ENCODE measurements at places on chromosomes 2 and 18.

- DNase-seq, result no peak
Observed at GRCh38 chr2:55590810-55591440, 26.5 kb downstream of the PPP4R3B start.

GRCh38 chr2:56739413-56739812 is 555.6 kb downstream of the CCDC85A start:
- DNase-seq, result no peak

GRCh38 chr2:19914266-19914975 is 12.6 kb upstream of the TTC32 start:
- DNase-seq, result no peak

DNA sequence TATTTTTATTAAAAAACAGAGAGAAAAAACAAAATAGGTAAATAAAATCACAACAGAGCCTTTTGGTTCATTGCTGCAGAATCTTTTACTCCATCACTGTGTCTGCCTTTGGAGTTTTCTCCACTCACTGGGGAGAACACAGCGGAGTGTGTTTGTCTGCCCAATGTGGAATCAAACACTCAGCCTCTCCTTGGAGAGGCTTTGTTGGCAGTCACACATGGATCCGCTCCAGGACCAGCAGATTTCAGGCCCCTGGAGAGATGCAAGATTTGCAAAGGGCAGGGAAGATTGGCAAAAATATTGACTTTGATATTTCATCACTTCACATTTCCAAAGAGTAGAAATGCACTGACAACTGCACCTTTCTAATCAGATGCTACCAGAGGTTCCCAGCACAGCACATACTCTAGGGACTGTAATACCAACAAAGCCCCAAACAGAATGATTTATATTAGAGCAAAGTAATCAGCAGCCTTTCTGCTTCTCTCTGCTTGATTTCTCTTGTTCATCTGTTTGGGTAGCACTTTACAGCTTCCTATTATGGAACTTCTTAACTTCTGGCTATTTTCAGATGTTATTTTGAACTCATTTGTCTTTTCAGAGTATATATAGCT is 1898.8 kb upstream of the PIK3C3 start:
- no peak for DNase-seq

- no peak for DNase-seq
Observed at GRCh38 chr2:104864280-104865095, 10.6 kb downstream of the POU3F3 start.

DNA sequence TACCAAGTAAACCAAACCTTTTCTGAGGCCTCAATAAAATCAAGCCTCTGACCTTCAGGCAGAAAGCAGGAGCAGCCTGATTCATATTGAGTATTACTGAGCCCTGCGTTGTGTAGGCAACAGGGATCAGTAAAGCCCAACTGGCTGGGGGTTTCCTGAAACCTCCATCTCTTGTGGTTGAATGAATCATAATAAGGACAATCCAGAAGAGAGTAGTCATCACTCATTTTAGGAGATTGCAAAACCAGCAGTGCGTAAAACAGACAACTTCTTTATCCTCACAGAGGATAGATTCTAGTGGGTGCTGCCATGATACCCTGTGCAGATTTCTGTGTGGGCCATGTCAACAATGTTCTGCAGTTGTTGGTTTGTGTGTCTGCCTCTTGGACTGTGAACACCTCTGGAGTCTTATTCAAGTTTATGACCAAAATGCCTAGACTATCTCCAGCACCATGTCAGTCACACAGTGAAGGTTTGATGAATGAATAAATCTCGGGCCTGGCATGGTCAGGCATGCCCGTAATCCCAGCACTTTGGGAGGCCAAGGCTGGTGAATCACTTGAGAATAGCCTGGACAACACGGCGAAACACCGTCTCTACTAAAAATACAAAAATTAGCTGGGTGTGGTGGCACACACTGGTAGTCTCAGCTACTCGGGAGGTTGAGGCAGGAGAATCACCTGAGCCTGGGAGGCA is 51.8 kb upstream of the RAB27B start:
- no peak for DNase-seq

DNA sequence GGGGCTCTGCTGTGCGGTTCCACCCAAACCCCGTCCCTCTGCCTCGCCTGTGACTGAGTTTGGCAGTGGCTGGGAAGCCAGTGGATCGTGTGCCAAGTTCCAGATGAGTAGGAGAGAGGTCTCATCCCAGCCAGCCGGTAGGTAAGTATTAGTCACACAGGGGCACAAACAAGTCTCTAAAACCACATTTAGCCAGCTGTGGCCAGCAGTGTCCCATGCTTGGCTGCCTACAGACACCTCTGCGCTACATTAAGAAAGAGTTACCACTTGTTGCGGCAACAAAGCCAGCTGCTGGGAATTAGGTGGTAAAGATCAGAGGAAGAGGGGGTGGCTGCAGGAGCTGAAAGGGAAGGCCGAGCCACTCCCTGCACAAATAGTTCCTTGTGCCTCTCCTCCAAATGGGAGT is 81.2 kb downstream of the GATA6 start:
- DNase-seq, result no peak

- DNase-seq, result no peak
Observed at GRCh38 chr2:132936261-132936660, 266.3 kb upstream of the LYPD1 start.

DNA sequence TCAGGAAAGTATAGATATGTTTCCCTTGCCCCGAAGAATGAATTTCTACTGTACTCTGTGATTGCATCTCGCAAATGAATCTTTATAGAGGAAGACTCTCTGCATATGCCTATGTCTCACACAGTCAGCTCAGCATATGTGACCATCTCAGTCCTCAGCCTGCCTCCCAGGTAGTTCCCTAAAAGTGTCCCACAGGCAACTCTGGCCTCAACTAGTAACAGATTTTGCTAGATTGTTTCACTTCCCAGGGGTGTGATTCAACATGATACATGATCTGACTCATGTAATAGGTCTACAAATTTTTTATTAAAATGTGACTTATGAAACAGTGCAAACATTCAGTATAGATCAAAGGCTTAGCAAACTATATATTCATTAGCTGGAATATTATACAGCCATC is 296.6 kb upstream of the CRIM1 start:
- no peak for DNase-seq

GRCh38 chr2:69151931-69152330 is 139.0 kb downstream of the ANTXR1 start:
- no peak for DNase-seq

DNA sequence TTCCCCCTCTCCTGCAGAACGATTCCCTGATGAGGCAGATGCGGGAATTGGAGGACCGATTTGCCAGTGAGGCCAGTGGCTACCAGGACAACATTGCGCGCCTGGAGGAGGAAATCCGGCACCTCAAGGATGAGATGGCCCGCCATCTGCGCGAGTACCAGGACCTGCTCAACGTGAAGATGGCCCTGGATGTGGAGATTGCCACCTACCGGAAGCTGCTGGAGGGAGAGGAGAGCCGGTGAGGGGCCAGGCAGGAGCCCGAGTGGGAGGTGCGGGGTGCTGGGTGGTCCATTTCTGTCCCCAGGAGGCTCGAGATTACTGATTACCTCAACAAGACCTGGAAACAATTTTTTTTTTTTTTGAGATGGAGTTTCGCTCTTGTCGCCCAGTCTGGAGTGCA is 3.1 kb downstream of the DES start:
- DNase-seq, result no peak

DNA sequence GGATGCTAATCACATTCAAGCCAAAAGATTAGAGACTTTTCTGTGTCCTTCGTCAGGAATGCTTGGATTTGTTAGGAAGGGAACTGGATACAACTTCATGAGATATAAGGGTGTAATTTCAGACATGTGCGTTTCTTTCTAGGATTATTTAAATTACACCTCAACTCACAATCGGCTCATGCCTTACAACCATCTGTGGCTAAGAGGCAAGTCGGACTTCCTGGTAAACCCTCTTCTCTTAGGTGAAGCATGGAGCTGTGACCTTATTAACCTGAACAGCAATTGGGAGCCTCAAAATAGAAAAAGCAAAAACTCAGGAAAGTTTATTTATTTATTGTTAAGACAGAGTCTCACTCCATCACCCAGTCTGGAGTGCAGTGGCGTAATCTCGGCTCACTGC is 61.8 kb downstream of the SEMA4F start:
- no peak for DNase-seq

- DNase-seq, result no peak
Observed at GRCh38 chr2:158103411-158104012, 1.8 kb downstream of the UPP2 start.

- DNase-seq, result no peak
Observed at GRCh38 chr2:229725716-229726574, 11.6 kb upstream of the DNER start.

GRCh38 chr2:17148407-17149145 is 369.7 kb downstream of the RAD51AP2 start:
- DNase-seq, result no peak

DNA sequence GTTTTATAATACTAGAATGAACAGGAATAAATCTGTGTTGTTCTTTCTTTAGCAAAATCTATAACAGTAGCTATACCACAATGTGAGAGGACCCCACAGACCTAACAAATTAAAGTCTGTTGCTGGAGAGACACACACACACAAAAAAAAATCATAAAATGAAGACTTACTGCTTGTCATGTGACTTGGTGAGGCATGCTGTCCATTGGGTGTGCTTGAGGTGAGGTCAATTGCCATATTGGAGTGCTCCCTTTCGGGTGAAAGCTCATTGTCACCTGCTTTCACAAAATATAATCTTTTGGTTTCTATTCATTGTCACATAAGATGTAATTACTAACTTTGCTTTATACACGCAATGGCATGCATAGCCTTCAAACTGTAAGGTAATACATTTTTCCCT is 3.9 kb downstream of the IKZF2 start:
- no peak for DNase-seq

DNA sequence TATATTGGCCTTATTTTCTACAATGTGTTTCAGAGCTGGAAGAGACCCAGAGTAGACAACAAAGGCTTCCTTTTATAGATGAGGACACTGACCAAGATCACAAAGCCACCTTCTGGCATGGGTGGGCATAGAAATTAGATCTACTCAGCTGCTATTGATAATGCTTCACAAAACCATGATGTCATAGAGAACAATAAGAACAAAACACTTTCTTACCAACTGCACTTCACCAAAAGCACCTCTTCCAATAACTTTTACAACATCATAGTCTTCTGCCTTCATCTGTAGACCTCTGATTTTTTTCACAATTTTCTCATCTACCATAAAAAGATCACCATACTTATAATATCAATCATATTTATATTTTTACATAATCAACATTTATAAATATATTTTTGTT is 58.1 kb downstream of the ROCK2 start:
- no peak for DNase-seq

DNA sequence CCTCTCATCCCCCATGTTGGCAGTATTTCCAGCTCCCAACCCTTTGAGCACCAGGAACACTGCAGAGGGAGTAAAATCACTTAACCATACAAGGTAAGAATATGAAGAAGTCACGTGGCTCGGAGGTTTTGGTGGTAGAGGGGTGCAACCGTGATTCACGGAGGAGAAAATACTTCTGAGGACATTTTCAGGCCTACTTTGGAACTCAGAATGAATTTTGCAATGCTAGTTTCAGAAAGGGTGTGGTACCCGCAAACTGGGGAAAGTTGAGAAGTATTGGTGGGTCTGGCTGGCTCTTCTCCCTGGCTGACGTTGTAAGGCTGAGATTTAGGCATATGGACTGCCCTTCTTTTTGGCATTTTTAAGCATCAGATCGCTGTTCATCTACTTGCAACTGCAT is 442 bp downstream of the SERPINB5 start:
- no peak for DNase-seq

DNA sequence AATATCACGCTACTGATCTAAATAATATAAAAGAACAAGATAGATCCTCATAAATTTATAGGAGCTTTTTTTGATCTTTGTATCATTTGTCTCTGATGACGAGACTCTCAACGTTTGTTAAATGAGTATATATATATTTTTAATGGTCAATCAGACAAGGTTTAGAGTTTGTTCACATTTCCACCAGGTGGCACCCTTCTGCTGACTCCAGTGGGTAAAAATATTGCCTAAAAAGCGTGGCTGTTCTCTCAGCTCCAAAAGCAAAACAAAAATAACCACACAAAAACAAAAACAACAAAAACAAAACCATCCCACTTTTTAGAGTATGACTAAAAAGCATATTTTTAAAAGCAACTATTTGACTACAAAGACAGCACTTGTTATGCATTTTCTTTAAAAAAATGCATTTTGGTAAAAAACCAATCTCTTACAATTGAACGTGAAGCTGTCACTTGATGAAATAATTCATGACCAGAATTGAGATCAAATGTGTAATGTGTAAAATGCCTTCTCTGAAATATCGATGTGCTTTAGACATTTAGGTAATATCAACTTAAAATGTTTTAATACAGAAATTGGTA is 723.2 kb downstream of the DPP10 start:
- DNase-seq, result no peak

- no peak for DNase-seq
Observed at GRCh38 chr2:7683708-7684107, 766.5 kb downstream of the RNF144A start.

- no peak for DNase-seq
Observed at GRCh38 chr2:49122107-49122506, 32.2 kb downstream of the FSHR start.

DNA sequence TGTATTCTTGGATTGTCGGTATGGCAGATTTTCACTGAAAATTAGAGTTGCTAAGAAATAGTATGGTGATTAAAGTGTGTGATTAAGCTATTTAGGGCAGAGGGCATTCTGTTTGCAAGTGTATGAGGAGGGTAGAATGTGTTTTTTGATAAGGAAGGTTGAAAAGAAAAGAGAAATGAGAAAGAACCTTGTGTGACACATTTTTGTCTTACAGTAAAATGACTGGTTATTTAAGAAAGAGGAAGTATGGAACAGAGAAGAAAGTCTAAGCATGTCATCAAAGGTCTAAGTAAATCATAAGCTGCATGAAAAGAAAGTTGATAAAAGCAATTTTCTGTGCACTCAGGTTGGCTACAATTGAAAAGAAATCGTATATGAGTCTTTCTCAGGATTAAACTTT is 5.2 kb upstream of the RSAD2 start:
- no peak for DNase-seq

DNA sequence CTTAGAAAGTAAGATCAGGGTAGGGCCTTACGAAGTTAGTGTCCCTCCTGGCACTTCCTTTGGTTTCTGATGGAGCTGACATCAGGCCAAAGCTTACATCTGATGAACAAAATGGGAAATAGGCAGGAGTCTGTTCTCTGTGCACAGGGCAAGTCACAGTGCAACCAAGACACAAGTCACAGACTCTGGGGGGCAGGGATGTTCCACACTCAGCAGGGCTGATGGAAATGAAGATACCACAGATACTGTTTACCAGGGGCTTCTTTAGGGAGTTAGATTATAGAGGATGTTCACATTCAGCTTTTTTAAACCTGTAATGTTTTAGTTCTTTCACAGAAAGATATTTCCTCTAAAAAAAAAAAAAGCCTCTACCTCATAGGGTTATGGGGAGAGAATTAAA is 106.2 kb upstream of the EPC2 start:
- DNase-seq, result no peak

DNA sequence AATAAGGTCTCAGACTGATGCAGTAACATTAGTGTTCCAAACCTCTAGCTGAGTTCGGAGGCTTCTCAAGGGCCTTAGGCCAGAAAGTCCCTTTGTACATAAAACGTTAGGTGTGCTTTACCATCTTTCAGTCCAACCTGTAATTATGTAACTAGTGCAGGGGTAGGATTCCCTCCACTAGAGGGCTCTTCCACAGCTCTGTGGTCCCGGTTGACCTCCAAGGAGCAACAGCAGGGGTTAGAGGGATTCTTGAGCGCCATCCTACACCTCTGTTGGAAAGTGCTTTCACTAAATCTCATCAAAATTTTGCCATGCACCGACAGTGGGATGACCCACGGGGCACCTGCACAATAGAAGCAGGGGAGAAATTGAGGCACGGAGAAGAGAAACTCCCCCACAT is 155.8 kb upstream of the LRP1B start:
- no peak for DNase-seq
